ENCODE measurements at places on chromosomes 16 and 17.

DNA sequence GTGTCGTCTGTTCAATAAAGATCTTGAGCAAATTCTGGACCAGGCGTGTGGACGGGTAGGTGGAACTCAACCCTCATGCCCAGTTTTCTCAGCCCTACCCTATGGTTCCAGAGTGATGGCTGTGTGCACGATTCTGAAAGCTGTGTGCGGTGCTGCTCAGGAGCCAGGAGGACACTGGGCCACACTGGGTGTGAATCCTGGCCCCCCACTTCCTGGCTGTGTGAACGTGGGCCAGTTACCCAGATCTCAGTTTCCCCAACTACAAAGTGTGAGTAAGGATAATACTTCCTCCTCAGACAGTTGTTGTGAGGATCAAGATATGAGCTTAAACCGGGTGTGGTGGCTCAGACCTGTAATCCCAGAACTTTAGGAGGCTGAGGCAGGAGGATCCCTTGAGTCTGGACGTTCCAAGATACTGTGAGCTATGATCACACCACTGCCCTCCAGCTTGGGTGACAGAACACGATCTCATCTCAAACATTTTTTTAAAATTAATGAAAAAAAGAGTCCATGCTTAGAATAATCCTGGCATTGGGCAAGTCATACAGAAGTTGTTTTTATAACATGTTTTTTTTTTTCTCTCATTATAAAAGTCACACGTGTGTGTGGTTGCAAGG, 14.7 kb upstream of the MPRIP start:
- no peak for DNase-seq

DNA sequence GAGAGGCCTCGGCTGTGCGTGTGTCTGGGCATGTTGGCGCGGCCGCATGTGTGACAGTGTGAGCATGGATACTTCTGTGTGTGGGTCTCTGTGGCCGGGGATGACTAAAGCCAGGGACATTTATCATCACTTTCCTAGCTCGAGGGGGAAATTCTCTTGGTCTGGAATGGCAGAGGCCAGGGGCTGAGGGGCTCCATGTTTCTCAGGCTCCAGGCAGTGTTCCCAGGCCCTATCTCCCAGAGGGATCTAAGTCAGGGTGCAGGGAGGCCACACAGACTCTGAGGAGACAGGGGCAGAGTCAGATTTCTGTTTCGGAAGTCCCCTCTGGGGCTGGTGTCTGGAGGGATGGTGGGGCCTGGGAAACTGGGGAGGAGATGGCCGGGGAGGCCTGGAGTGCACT, 23.7 kb upstream of the SPNS2 start:
- no peak for DNase-seq

DNA sequence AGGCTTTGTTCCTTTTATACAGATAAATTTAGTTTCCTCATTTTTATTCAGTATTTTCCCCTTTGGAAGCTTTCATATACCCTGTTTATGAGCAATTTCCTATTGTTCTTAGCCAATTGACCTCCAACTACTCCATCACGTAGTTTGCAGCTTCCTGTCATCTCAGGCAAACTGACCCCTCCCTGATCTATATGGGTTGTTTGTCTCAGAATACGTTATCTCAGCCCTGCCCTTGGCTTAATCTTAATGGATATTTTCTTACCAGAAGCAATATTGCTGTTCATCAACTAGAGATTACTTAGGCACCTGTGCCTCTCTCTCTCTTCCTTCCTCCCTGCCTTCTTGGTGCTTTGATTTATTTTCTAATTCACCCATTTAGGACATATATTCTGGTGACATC, 81.2 kb downstream of the ZNF18 start:
- DNase-seq, result no peak

- DNase-seq, result no peak
Measured at GRCh38 chr16:3458278-3458851, 14.9 kb downstream of the NAA60 start.

GRCh38 chr16:51416926-51417325, 265.9 kb upstream of the SALL1 start:
- no peak for DNase-seq

DNA sequence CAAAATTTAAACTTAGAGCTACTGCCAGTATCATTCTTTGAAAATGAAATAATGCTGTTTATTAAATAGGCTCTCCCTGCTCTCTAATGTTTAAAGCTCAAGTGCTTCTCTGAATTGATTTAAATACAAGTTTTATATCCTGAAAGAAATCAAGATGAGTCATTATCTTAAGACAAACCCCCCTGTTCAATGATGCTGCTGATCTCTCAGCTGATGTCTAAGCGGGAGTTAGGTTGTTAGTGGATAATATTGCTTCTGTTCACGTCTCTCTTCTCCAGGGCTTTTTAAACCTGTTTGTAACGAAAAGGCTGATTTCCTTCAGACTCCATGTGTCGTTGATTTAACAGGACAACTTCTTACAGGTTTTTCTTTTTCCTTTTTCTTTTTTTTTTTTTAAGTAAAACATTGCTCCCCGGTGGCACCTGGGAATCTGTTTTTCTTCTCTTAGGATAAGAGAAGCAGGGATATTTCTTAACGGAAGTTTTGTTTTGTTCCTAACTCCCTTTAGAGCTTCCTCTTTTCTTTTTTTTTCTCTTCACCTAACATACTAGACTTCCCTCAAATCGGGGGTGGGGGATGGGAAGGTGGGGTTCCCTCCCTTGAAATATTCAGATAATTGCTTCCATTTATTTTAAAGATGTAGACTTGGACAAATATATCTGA, 807 bp upstream of the LYRM9 start:
- no peak for DNase-seq

DNA sequence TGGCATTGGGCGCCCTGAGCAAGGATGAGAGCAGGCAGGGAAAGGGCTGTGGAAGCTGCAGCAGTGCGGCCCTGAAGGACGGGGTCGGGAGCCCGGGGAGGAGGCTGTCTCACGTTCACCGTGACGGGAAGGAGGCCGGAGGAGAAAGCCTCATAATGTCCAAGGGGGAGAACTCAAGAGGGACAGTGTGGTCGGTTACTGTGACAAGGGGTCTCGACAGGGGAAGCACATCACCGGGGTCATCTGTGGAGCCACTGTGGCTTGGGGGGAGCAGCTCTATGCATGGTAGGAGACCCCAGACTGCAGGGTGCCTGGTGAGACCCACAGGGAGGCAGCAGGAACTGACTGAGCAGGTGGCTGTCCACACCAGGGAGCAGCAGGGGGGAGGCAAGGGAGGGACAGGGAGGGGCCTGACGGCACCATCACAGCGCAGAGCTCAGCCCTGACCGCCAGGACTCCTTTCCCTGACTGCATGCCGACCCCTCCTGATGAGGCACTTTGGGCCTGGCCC, 154.6 kb upstream of the CHMP6 start:
- DNase-seq, result no peak

- DNase-seq, result no peak
Measured at GRCh38 chr17:51653878-51654277, 393.5 kb downstream of the UTP18 start.

GRCh38 chr17:6603744-6604325, 36.7 kb downstream of the KIAA0753 start:
- no peak for DNase-seq

- DNase-seq, result no peak
Measured at GRCh38 chr17:61201211-61201610, 198.4 kb upstream of the TBX2 start.

GRCh38 chr16:21598701-21599121, 666 bp upstream of the METTL9 start:
- DNase-seq, result no peak

- no peak for DNase-seq
Measured at GRCh38 chr17:43983515-43984411, 20.7 kb upstream of the NAGS start.

GRCh38 chr17:44608727-44609435, 47.4 kb upstream of the MEIOC start:
- no peak for DNase-seq

DNA sequence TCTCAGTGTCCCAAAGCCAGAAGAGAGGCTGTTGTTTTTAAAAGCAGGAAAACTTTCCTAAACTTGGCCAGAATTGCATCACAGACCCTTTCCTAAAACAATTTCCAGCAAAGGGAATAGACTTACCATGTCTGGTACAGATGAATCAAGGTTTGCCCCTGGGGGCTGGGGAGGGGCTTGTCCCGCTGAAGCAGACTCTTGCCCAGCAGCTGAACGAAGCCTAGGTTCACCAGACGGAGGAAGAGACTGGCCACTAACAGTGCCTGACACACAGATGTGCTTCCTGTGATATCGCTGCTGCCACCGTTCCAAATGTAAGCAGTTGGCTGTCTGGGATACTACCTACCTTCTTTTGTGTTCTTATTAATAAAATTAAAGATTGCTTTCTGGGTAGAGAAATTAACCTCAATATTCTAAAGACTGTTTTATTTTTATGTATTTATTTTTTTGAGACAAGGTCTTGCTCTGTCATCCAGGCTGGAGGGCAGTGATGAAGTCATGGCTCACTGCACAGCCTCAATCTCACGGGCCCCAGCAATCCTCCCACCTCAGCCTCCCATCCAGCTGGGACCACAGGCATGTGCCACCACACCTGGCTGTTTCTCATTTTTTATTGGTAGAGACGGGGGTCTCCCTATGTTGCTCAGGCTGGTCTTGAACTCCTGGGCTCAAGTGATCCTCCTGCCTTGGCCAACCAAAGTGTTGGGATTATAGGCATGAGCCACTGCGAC, 13.5 kb downstream of the PRCD start:
- DNase-seq, result no peak

GRCh38 chr16:12317856-12318537, 341.5 kb downstream of the SNX29 start:
- no peak for DNase-seq

- no peak for DNase-seq
Measured at GRCh38 chr16:61471737-61472136, 564.5 kb downstream of the CDH8 start.

- peak; percentile 46 for DNase-seq
Measured at GRCh38 chr17:82301916-82302567, 15.4 kb downstream of the CD7 start.

- peak; percentile 37 for DNase-seq
Measured at GRCh38 chr17:6473128-6473767, 29.0 kb downstream of the PIMREG start.

GRCh38 chr17:67274466-67274865, 29.5 kb upstream of the HELZ start:
- no peak for DNase-seq

DNA sequence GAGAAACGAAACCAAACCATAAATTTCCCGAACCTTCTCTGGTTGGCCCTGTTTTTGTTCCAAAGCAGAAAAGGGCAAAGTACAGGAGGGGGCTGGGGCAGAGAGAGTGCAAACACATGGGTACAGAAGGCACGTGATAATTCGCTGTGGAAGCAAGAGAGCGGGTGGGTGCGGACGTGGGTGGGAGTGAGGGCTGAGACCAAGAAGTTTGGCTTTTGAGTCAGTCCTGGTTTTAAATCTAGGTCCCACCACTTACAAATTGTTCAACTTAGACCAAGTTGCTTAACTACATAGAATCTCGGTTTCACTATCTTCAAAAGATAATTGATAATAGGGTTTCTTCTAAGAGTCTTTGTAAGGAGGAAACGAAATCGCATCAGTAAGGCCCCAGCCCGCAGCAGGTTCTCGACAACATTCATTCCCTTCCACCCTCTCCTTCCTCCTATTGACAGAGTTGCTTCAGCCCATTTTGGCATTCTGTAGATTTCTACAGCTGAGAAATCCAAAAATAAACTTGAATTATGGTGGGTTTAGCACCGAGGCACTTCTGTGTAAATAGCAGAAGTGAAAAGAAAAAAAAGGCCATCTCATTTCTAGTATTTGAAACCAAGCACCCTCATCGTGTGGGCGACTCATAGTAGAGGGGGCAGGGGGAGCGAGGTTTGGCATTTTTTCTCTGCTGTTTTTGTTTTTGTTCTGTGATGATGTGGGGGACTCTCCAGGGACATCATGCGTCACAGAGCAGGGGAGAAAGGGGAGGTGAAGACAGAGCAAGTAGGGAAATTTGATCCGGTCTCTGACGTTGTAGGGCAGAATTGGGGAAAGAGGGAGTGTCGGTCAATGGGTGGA, 33.6 kb upstream of the CCR7 start:
- DNase-seq, result peak; percentile 78

GRCh38 chr17:36014946-36015345, 2.8 kb downstream of the CCL23 start:
- no peak for DNase-seq

All from activated T-helper 9 cell treated with anti-CD3 and anti-CD28 coated beads, Interleukin-2, amount 50 U/mL, for 16 hours (primary cell).